ENCODE measurements at places on chromosomes 3 and 15.

DNA sequence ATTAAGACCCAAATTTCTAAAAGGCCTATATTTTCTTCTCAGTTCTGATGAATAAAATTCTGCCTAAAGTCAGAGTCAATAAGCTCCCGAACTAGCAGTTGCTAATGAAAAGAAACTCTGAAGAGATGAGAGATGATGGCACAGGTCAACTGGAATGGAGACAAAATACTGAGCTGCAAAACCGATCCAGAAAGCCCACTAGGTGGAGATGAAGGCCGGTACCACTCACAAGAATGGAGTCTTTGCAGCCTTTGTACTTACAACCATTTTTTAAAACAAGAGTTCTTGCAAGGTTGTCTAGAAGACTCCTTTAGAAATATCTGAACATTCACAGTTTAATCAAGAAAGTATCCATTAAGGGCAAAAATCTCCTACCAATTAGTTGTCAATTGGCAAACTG lies 119.9 kb upstream of the TJP1 start:
- no peak for DNase-seq

DNA sequence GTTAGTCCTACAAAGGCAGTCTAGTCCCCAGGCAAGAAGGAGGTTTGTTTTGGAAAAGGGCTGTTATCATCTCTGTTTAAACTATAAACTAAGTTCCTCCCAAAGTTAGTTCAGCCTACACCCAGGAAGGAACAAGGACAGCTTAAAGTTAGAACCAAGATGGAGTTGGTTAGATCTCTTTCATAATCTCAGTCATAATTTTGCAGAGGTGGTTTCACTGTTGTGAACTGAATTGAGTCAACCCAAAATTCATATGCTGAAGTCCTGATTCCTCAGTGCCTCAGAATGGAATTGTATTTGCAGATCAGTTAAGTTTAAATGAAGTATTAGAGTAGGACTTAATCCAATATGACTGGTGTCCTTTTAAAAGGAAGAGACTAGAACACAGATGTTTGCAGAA lies 101.0 kb upstream of the C3orf80 start:
- DNase-seq: no peak

GRCh38 chr15:95142531-95142930 lies 911.2 kb downstream of the MCTP2 start:
- DNase-seq: no peak

DNA sequence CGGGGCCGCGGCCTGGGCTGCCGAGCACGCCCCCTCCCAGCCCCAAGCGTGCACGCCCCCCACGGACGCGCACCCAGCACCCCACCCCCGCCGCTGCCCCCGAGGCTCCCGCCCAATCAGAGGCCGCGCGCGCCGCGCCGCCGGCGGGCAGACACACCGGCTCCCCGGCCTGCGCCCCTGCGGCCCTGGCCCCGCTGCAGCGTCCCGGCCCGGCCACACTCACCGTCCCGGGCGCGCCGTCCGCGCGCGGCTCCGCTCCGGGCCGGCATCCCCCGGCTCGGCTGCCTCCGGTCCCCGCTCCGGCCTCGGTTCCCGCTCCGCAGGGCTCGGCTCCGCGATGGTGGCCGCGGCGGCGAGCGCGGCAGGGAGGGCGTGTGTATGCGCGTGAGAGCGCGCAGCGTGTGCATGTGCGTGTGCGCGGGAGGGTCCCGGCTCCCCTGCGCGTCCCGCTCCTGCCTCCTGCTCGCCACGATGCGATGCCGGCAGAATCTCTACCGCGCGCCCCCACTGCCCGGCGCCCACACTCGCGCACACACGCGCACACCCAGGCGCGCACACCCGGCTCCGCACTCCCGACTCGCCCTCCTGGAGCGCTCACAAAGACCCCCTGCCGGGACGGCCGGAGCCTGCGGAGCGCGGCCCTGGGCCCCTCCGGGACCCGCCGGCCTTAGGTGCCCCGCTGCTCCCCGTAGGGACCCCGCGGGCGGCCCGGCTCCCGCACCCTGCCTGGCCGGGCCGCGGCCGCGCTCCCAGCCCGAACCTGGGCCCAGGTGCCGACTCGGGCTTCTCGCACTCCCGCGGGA lies 186.5 kb upstream of the LINGO1 start:
- DNase-seq: no peak

GRCh38 chr15:81981908-81982307 lies 63.9 kb downstream of the MEX3B start:
- no peak for DNase-seq

DNA sequence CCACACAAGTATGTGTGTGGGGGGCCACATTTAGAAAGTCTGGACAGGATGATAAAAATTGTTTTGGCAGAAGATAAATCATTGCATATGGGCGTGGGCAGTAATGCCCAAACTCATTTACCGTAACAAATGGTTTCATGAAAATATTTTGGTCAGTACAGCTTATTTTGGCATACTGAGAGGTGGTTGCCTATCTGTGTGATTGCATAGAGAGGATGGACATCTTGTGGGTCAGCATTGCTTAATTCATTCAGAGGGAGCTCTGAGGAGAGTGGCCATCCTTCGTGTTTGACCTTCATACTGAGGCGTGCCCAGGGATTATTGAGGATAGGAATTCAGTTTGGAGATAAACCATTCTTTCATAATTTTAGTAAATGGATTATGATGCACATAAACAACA lies 162.5 kb downstream of the GAP43 start:
- no peak for DNase-seq

- DNase-seq: peak; percentile 75
These were observed 114.1 kb upstream of the DNAJC19 start for GRCh38 chr3:181103605-181104004.

DNA sequence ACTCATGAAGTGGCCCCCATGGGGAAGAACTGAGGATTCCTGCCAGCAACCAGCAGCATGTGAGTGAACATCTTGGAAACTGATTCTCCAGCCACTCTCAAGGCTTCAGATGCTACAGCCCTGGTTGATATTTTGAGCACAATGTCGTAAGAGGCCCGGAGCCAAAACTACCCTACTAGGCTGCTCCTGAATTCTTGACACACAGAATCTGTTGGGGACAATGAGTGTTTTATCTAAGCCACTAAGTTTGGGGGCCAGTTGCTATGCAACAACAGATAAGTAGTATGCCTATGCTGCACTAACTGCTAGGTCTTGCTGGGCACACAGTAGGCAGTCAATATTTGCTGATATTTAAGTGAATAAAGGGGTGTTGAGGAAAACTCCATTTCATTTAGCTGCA lies 89.9 kb upstream of the CHL1 start:
- DNase-seq: no peak

DNA sequence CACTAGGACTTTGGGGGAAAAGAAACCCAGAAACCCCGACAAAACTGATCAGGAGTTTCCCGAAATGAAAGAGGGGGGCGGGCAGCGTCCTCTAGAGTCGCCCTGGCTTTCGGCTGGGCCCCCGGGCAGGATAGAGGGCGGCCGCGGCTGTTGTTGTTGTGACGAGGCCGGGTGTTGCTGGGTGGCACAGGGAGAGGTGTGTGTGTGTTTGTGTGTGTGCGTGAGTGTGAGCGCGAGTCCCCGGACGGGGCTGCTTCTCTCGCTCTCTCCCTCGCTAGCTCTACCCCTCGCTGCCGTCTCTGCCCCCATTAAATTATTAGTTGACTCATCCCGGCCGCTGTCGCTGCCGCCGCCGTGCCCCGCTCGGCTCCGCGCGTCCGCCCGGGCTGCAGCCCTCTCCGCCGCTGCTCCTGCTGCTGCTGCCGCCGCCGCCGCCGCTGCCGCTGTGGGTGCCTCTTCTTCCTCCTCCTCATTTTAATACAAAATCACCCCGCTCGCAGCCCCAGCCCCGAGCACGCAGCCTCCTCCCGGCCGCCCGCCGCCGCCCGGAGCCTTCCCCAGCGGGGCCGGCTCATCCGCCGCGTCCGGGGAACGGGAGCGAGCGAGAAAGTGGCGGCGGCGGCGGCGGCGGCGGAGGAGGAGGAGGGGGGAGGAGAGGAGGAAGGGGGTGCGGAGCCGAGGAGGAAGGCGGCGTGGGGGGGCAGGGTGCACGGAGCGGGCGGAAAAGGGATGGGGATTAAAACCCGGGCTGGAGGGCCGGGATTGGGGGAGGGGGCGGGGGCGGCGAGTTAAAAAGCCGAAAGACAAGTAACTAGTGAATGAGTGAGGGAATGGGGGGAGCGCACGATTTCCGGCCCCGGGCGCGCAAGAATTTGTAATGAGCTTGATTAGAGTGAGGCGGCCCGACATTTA lies at the start of gene SATB1:
Gene SATB1 (minus strand): TSS at position 611 of the 912 bp plus-strand sequence. CDS start 4,372 bp downstream, outside the sequence.
- no peak for DNase-seq

DNA sequence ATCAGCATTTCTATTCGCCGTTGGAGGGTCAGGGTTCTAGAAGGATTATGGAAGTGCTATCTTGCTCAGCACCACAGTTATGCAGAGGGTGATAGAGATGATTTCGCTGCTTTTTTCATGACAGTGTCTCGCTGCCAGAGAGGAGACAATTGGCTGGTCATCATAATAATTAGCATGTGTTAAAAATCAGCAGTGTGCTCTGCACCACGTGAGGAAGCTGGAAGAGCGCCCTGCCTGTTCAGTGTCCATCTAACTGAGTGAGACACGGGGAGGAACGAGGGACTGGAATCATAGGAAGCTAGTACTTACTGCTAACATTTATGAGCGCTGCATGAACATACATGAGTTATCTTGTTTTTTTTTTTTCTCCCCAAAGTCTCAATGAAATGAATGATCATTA lies 116.2 kb upstream of the PLAAT1 start:
- DNase-seq: no peak

DNA sequence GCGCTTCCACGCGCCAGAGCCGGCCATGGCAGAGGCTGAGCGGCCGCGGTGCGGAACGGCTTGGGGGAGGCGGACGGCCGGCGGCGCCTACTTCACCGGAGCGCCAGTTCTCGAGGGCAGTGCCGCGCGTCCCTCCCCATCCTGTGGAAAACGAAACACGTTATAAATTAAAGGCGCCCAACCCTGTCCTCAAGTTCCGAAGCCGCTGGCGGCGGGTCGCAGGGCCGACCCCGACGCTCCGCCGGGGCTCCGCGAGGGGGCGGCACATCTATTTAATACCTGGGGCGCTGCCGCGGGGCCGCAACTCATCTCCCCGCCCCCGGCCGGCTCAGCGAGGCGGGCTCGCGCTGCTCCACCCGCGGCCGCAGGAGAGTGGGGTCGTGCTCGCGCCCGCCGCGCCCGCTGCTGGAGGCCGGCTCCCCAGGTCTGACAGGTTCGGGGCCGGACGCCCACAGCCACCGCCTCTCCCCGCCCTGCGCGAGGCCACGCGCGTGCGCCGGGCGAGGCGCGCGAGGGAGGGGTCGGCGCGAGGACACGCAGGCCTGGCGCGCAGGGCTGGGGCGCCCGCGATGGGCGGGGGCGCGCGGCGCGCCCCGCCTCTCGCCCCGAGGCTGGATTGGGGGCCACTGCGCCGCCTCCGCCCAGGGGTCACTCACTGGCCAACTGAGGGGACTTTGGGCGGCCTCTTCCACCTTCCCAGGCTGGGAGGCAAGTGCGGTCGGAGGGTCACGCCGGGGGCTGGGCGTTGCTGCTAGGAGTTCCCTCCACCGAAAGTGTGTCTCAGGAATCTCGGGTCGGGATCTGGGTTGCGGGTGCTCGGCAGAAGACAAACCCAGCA lies at the start of gene SLC30A4:
Gene SLC30A4 (minus strand): TSS at position 428 of the 838 bp plus-strand sequence. CDS start 401 bp downstream, at position 27.
- DNase-seq: no peak

DNA sequence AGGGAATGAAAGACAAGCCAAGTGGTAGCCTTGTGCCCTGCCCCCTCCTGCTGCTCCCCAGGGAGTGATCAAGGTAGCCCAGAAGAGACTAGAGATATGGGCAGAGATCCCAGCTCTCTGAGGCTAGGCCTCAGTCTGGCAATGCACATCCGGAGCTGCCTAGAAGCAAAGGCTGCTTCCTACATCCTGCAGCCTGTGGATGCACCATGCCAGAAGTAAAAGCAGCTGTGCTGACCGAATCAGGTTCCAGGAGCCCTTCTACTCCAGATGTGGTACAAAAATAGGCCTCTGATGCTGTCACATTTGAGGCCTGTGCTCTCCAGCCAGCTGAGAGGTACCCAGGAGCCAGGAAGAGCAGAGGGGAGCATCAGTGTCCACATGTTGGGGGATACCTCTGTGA lies 16.0 kb downstream of the TRAIP start:
- DNase-seq: no peak

DNA sequence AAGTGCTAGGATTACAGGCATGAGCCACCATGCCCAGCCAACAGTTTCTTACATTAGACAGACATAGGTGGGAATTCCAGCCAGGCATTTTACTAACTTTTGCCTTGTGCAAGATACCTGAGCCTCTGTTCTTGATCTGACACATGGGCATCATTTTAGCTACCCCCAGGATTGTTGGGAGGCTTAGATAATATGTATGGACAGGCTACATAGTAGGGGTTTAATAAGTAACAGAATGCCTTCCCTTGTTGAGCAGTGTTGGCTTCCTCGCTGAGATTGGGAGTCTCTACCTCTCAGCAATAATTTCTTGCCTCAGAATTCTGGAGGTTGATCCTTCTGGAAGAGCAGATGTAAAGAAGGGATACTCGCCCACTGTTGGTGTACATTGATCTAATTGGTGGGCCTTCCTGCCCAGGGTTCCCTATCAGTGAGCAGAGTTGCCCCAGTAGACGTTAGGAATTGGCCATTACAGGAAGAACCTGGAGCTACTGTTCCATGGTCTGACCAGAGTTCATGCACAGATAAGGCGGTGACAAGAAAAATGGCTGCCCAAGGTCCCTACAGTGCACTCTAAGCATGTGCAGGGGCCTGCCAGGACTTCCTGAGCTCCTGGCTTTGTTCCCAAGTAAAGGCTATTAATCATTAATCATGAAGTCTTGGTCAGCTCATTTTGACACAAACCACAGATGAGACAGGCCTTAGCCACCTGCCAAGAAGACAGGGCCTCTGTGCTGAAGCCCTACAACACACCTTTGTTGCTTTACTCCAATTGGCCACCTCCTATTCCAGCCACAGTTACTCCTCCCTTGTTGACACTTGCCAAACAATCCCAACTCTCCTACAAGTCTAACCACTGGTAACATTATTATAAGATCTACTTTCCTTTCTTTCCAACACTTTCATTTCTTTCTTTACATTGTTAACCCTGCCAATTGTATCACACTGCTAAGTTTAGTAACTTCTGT lies 5.0 kb upstream of the IL17RE start:
- no peak for DNase-seq

DNA sequence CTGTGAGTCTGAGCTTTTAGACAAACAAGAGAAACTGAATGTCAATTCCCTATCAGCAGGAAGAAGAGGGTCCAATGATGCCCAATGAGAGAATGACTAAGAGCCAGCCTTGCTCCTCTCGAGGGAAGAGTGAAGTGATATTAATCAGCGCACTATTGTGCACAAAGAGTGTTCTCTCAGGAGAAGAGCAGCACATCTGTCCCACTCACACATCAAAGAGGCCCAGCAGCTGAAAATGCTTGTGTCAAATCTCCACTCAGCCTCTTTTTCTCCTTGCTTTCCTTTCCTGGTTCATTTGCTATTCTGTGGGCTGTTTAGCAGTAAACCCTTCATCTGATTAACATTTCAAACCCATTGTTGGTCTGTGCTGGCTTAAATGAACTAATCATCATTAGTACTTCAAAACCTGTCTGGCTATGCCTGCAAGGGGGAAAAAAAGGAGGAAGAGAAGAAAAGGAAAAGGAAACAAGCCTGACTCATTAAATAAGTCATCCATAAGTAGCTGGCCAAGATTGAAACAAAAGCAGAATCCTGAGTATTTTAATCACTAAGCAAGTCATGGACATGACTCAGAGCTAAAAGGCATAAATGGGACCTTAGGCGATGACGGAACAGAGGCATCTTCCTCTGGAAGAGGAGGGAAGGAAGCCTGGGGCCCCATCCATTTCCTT lies 912.7 kb downstream of the TUSC7 start:
- no peak for DNase-seq

- DNase-seq: no peak
These were observed 15.3 kb downstream of the NR2F2 start for GRCh38 chr15:96345560-96346399.

GRCh38 chr15:23516866-23517265 lies 48.6 kb upstream of the MKRN3 start:
- no peak for DNase-seq
